SHP77 treated with DMSO at 0.1 percent for 48 hours (cell line): ENCODE measurements at places on chromosomes 7 and 10.

DNA sequence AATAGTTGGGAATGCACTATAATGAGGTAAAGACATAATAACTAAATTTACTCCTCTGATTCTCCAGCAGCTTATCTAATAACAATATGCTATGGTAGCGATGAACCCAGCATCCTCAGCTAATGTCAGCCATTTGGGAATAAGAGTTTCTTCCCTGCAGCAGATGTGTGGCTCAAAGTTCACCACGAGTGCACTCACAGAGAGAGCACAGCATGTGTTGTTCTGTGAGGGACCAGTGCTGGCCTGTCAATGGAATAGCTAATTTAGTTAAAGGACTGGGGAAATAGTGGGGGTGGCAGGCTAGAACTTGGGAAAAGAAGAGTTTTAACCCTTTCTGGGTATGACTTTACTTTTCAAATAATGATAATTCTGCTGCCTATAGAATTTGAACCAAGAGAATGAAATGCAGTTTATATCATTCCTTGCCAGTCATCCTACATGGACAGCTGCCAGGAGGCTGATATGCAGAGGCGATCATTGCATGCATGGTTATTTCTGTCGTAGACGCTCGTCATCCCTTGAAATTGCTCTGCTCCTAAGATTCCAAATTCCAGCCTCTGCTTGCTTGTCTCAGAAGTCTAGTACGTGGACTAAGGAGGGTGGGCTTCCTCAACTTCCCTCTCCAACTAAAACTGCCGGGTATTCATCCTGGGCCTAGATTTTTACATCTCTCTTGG is 355.6 kb downstream of the RNLS start:
- DNase-seq = no peak

DNA sequence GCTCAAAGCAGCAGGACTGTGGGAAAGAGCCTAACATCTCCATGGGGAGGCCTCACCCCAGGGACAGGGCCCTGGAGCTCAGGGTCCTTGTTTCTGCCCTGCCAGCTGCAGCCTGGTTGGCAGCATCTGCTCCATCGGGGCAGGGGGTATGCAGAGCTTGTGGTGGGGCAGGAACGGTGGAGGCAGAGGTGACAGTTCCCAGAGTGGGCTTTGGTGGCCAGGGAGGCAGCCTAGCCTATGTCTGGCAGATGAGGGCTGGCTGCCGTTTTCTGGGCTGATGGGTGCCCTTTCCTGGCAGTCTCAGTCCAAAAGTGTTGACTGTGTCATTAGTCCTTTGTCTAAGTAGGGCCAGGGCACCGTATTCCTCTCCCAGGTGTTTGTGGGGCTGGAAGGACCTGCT is 12.2 kb upstream of the AHCYL2 start:
- DNase-seq = no peak

DNA sequence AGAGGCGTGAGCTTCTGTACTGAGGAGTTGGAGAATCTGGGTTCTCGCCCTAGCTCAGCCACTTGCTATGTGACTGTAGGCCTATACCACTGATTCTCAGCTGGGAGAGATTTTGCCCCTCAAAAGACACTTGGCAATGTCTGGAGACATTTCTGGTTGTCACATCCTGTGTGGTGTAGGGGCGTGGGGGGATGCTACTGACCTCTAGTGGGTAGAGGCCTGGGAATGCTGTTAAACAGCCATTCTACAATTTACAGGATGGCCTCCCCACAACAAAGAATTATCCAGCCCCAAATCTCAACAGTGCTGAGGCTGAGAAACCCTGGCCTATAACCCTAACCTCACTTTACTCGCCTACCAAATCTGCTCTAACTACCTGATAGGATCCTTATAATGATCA is 58.8 kb upstream of the GAD2 start:
- DNase-seq = no peak

GRCh38 chr7:155660758-155661093 is 16.3 kb downstream of the RBM33 start:
- no peak for DNase-seq

DNA sequence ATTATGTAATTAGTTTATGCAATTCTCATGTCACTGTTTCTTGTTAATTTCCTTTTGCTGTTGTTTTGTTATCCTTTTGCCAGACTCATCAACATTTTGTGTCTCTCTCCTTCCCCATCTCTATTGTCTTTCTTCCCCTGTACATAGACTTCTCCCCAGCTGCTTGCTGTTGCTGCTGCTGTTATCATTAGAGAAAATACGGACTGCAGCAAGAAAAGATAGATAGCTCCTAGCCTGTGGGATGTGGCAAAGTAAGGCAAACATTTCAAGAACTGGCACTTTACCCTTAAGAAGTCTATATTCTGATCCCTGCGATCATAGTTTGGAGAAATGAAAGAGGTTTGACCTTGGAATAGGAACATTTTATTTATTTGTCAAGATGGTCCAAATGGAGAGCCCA is 162.2 kb downstream of the AOAH start:
- no peak for DNase-seq

GRCh38 chr7:14606101-14606500 is 296.4 kb downstream of the DGKB start:
- no peak for DNase-seq

DNA sequence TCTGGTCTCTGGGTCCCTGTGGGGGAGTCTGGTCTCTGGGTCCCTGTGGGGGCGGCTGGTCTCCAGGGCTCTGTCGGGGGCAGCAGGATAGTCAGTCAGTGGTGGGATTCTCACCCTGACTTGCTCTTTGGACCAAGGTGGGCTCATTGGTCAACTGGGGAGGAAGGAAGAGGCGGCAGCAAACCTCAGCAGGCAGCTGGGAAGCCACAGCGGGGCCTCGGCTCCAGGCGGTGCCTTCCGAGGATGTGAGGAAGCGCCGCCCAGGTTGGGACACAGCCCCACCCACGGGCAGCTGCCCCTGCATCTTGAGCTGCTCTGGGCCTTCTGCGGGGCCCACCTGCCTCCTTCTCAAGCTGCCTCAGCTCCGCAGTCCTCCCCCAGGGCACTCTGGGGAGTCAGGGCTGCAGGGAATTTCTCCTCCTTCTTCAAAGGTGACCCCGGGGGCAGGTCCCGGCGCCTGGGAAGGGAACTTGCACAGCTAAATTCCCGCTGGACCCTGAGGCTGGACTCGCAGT is 20.4 kb upstream of the KNDC1 start:
- DNase-seq = no peak

DNA sequence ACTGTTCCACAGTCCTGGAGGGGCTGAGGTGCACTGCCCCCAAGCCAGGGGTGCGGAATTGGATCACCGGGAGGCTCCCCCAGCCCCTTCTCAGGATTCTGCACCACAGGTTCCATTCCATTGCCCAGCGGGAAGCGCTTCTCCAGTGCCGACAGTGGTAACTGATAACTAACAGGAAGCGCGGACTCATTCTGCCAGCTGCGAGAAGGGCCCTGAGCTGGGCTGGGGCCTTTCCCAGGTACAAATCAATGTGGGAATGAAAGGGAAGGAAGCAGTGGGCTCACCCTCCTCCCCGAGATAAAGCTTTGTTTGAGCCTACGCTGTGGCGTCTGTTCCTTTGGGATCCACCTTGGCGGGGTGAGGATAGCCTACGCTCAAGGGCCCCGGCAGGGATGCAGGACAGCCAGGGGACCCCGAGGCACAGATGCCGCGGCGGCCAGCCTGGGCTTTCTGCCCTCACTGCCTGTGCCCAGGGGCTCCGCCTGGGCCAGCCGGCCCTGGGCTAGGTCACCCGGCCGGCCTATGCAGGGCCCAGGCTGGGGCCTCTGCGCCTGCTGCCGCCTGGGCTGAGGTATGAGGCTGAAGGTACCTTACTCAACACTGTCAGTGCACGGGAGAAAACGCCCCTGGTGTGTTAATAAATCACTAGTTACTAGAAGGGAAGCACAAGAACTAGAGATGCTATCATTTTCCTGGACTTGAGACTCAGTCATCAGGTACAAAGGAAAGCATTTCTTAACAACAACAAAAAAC is 39.4 kb downstream of the EN2 start:
- no peak for DNase-seq

DNA sequence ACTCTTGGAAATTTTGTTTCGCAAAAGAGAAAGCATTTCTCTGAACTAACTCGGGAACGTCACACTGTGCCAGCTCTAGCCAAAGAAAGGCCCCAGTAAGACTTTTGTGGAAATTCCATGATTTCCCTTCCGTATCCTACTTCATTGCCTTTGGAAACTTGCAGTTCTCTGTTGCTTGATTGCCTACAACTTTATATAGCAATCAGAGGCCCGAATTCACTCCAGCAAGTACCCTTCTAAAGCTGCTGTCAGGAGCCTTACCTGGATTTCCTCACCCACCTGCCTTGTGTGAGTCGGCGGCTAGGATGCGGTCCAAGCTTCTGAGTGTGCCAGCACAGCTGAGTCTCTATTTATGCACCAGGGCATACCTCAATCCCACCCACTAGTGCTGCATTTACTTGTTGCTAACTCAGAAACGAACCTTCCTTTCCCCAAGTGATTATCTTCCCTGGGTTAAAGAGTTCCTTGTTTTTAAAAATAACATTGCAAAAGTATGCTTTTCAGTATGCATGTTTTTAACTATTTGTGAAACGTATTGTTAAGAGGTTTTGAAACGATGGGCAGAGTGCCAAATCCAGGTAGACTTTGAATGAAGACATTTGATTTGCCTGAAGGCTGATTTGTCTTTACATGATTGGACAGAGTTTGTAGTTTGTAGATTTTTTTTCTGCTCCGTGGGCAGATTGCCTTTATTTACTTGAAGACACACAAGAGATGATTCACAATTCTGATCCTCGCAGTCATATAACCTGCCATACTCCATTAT is at the start of gene AGR2:
Gene AGR2, minus strand, starts transcription at position 326 of the 766 bp plus-strand sequence. CDS start 3,203 bp downstream, outside the sequence.
- DNase-seq = peak; percentile 67

- DNase-seq = no peak
Observed at GRCh38 chr10:52741851-52742250, 30.7 kb downstream of the MBL2 start.

DNA sequence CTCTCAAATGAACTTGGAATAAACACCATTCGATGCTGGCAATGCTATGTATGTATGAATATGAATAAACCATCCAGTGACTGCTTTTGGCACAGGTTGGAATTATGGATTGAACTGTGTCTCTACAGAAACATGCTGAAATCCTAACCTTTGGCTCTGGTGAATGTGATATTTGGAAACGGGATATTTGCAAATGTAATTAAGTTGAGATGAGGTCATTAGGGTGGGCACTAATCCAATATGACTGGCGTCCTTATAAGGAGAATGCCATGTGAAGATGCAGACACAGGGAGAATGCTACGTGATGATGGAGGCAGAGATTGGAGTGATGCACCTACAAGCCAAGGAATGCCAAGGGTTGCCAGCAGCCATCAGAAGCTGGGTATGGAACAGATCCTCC is 3.4 kb upstream of the ACTR3B start:
- no peak for DNase-seq

DNA sequence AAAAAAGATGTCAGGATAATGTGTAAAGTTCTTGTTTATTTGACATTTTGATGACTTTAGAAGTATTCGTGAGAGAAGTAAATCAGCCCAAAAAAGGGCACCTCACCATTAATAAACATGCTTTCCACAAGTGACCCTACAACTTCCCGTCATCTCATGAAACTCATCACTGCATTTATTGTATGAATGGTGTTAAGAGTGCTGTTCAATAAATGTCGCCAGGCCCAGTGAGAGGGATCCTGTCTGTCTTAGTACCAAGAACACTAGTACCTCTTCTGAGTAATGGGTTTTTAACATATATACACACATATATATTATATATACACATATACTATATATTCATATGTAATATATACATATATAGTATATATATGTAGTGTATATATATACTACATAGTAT is 61.9 kb downstream of the TMEM26 start:
- no peak for DNase-seq

DNA sequence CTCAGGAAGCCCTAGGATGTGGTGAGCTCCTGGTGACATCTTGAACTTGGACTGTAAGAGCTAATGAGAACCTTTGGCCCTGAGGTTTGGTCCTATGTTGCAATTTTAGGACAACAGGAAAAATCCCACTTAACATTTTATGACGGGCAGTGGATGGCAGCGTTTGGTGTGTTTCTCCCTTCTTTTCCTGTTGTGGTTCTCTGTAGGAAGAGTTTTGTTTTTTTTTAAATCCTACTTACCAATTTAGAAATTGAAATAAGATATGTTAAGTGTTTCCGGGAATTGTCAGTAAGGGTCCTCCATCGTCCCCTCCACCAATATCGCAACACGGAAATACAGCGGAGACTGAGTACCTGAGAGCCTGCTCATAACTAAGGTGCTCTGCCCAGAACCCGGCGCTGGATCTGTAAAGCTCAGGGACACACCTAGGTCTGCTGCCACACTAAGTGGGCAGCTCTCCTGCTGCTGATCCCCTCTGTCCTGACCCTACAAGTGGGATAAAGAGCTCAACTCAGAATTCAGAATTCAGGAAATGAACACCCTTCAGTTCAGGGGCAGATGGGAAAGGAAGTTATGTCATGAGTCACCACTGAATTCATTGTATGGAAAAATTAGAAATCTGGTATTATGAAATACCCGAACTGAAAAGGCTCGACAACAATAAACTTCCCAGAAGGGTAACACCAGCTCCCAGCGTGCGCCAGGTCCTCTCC is 9.1 kb upstream of the PROSER2 start:
- DNase-seq = no peak

GRCh38 chr7:85065888-85066485 is 120.9 kb downstream of the SEMA3D start:
- no peak for DNase-seq

DNA sequence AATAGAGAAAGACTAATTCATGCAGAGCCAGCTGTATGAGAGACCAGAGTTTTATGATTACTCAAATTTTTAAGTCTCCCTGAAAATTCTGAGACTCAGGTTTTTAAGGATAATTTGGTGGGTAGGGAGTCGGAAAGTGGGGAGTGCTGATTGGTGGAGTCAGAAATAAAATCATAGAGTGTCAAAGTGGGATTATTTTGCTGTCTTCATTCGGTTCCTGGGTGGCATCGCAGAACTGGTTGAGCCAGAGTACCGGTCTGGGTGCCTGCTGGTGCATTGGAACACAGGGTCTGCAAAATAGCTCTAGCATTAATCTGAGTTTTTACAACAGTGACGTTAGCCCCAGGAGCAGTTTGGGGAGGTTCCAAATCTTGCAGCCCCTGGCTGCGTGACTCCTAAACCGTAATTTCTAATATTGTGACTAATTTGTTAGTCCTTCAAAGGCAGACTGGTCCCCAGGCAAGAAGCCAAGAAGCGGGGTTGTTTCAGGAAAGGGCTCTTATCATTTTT is 32.4 kb downstream of the GPRIN2 start:
- DNase-seq = no peak

DNA sequence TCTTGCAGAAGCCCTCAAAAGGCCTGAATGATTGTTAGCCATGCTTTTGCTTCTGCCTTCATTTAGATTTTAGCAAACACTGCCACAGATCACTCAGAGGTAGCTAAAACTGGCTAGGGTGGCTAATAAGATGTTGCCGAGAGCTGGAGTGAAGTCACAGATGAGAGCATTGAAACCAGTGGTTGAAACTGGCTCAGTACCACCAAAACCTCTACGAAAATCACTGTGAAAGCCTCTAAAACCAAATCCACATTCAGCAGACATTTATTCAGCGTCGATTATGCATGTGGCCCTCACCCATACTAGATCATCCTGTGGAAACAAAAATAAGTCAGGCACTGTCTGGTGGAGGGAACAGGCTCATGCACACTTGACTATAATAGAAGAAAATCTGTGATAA is 50.8 kb downstream of the PIK3CG start:
- DNase-seq = no peak

GRCh38 chr10:132554991-132555647 is 17.5 kb downstream of the INPP5A start:
- no peak for DNase-seq

- no peak for DNase-seq
Observed at GRCh38 chr7:130191791-130192190, 13.4 kb downstream of the TMEM209 start.

GRCh38 chr7:132430041-132430855 is 146.0 kb downstream of the PLXNA4 start:
- peak; percentile 21 for DNase-seq

GRCh38 chr10:8298896-8299570 is 244.5 kb downstream of the GATA3 start:
- no peak for DNase-seq
